ENCODE measurements at places on chromosomes 3 and 15.

DNA sequence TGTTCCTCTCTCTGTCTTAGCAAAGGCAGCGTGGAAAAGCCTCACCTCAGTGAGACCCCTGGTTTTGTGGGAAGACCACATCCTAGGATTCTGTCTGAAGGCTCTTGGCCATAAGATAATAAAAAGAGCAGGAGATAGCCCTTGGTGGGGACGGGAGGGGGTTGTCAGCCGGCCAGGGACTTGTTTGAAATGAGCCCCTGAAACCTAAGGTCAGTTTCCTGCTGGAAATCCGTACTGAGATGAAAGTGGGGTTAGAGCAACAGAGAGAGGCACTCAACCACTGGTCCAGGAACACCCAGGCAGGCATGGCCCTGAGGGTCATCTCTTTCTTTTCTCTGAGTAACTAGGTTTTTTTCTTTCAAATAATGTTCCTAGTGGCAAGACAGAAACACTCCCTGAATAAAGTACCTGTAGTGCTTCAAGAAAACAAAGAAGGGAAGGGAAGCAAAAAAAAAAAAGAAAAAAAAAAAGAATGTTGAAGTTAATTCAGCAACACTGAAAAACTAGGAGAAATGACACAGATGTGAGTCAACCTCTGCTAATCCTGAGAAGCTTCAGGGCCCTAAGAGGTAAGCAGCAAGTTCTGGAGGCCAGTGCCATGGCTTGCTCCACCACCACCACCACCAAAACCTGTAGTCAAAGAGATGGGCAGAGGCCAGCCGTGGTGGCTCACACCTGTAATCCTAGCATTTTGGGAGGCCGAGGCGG, 3.2 kb downstream of the ITGB5 start:
- no peak for DNase-seq

DNA sequence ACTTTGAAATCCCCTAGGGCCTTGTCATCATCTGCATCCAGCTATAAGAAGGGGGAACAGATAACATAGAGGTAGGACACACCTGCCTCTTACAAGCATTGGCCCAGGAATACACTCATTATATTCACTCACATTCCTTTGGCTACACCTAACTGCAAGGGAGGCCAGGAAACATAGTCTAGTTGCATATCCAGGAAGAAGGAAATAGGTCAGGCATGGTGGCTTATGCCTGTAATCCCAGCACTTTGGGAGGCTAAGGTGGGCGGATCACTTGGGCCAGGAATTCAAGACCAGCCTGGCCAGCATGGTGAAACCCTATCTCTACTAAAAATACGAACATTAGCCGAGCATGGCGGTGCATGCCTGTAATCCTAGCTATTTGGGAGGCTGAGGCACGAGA, 48.8 kb downstream of the GTPBP8 start:
- DNase-seq, result no peak

DNA sequence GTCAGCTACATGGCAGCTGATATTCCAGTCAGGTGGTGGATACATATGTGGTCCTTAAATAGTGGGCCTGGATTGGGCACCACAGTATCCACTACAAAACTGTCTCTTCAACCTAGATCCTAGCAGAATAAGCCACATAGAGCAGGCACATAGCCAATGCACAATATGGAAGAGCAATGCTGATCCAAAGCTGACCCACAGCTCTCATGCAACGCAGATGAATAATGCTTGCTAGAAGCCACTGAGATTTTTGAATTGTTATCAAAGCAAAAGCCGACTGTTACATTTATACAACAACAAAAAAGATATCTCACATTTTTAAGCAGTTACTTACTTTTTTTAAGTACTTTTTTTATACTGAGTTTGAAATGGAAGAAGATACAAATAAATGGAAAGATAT, 11.2 kb downstream of the CNTN3 start:
- DNase-seq, result no peak

- no peak for DNase-seq
Measured at GRCh38 chr3:46135475-46135874, 72.6 kb downstream of the CCR1 start.

DNA sequence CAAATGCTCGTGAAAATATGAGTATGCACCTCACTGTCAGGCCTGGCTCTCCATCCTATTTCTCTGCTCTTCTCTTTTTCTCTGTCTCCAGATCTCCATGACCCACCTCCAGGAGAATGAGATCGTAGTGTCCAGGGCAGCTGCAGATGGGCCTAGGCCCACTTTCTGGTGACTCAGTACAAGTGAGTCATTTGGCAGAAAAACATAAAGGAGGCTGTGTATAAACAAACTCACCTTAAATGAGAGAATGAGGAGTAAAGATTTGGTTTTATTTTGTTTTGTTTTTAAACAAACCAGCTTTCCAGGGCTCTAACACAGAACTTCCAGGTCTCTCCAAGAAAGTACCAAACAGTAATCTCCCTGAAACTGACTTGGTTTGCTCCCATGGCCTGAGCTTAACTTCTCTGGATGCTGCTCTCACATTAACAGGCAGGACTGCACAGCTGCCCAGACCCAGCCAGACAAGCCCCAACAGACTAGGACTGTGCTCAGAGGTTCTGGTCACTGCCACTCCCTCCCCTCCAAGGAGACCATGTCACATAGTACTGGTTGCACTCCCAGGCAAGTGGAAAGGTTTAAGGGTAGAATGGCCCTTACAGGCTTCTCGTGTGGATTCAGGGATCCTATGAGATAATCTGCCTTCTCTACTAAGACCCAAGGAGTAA, 1.5 kb upstream of the HEG1 start:
- DNase-seq, result no peak

DNA sequence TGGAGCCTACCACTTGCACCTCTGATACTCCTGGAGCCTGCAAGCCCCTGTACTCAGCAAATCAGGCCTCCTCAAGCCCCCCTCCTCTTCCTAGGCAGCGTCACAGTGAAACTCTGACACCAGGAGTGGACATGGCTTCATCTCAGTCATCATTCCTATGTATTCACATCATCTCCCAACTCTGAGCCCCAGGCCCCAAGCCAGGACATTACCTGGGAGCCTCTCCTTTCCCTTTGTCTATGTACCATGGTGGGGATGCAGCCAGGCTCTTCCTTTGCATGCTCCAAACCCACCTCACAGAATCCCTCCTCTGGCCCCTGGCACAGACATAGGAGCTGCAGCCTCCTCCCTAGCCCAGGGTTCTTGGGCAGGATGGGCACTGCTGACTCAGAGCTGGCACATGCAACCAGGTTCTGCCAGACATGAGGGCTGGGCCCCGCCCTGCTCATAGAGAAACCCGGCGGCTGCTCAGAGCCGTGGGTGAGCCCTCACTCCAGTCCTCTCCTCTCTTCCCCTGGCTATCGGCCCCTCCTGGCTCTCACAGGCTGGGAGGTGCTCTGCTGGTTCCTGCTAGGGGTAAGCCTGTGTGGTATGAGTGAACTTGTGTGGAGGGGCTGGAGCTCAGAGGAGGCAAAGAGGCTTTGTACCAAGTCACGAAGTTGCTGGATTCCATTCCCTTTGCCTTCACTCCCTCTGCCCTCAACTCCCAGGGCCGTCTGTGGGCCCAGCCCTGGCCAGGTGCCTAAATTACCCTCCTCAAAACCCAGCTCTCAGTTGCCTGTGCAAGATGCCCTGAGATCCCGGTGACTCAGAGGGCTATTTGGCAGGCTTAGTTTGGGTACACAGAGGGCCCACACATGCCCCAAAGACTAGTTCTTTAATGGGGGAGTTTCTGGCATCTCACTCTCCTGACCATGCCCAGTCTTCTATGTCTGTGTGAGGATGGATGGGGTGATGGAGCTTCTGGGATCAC, 1.9 kb upstream of the PLCD1 start:
- no peak for DNase-seq

GRCh38 chr3:158220575-158220974, 110.7 kb downstream of the RSRC1 start:
- DNase-seq, result no peak

GRCh38 chr3:50567011-50567385, 549 bp downstream of the C3orf18 start:
- no peak for DNase-seq

DNA sequence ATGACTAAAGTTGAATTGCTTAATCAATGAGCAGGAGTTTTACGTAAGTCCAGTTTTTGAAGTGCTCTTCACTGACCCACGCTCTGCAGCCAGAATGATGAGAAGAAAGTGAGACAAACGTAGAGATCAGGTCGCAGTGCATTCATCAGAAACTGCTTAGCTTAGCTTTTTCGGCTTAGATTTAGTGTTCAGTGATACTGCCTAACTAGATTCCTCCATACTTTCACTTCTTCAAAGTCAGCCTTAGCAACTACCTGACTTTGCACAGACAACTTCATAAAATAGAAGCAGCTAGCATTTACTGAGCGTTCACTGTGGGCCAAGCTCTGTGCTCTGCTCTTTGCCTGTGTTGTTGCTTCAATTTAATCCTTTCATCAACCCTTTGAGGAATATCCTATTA, 116.1 kb downstream of the KCNH8 start:
- no peak for DNase-seq

DNA sequence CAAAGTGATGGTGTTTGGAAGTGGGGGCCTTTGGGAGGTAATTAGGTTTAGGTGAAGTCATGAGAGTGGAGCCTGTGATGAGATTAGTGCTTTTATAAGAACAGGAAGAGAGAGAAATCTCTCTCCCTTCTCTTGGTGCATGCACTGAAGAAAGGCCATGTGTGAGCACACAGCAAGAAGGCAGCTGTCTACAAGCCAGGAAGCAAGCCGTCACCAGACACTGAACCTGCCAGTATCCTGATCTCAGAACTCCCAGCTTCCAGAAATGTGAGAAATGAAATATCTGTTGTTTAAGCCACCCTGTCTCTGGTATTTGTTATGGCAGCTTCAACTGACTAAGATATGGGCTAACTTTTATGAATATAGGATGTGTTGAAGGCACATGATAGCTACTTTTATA, 72.6 kb downstream of the REC114 start:
- no peak for DNase-seq

GRCh38 chr3:72082776-72083462, 298.0 kb upstream of the PROK2 start:
- no peak for DNase-seq

DNA sequence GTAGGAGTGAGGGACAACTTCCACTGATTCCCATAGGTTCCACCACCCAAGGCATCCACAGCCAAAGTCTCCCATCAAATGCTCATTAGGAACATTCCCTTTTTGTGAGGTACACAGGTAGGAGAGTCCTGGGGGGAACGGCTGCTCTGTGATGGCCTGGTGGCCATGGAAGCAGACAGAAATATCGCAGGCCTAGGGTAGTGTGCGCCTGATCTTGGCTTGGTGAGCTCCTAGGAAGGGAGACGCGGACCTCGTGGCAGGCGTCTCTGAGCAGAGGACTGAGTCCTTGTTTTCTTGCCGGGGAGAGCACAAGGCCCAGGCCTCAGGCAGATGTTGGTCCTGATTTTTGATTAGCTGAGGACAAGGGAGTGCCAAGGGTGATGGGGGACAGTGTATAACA, 99.5 kb downstream of the SNRPN start:
- no peak for DNase-seq

DNA sequence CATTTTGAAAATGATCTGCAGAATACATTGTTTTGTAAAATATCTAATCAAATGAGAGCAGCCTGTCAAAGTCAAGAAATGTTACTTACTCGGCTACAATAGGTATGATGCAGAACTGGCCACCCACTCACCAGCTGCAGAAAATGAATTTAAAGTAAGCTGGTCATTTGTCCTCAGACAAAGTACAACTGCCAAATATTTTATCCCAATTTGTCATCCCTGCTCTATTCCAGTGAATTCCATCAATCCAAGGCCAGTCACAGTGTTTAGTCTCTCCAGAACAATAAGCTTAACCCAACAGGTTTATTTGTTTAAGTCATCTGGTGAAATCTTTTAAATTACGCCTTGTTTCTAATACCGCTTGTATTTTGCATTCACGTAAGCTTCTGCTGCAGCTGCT, 46.6 kb upstream of the TCF12 start:
- DNase-seq, result no peak

GRCh38 chr3:127158614-127159229, 34.2 kb upstream of the PRR23E start:
- DNase-seq, result no peak

DNA sequence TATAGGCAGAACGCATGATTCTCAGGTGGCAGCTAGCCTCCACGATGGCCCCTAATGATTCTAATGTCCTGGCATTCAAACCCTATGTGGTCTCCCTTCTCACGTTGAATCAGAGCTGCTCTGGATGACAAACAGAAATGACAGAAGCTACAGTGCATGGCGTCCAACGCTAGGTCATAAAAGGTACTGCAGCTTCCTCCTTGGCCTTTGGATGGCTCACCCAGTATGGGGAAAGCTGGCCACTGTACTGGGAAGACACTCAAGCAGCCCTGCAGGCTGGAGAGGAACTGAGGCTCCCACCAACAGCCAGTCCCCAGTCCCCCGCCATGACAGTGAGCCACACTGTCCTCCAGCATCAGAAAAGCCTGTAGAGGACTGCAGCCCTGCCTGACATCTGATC, 286.3 kb downstream of the FAM43A start:
- DNase-seq, result no peak

DNA sequence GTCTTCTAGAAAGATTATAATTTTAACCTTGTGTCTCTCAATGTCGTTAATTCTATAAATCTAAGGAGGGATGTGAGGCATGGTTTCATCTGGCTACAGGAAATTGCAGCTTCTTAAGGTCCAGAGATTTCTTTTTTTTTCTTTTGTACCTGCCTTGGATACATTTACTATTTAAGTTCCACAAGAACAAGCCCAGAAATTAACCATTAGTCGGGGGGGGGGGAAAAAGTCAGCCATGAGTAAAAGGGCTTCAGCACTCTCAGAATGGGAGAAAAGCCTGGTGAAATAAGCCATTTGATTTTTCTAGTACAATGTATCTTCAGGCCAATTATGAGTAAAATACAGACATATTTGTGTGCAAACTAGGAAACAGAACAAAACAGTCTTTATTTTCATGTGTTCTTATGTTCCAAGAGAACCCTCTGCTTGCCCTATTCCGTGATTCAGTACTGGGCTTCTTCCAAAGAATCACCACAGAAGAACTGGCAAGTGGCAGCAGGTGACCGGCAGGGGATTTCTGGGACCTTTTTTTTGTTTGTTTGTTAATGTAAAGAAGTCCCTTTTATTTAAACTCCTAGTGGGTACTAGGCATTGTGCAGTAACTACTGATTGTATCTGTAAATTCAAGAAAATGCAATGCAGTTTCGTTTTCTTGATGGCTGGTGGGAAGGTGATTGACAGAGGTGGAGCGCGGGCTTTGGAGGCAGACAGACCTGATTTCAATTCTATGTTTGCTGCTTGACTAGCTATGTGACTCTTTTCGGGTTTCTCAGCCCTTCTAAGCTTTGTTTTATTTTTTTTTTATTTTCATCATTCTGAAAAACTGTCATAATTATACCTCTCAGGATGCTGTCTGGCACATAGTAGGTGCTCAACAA, 82.5 kb downstream of the PEX5L start:
- DNase-seq, result no peak

GRCh38 chr3:157581371-157581770, 78.2 kb upstream of the VEPH1 start:
- DNase-seq, result no peak

- DNase-seq, result no peak
Measured at GRCh38 chr3:189353988-189354889, 182.5 kb downstream of the TPRG1 start.

GRCh38 chr3:47436180-47436579, 39.6 kb downstream of the SCAP start:
- DNase-seq, result no peak
